HS-27A (cell line): ENCODE measurements at places on chromosomes 4 and X.

- DNase-seq, result no peak
These were observed 332.4 kb downstream of the SLC7A11 start for GRCh38 chr4:137909529-137910309.

- no peak for DNase-seq
These were observed 61.1 kb upstream of the C1QTNF7 start for GRCh38 chr4:15366721-15367120.

GRCh38 chr4:114005569-114006442 lies 26.4 kb upstream of the ARSJ start:
- DNase-seq, result peak; percentile 14

DNA sequence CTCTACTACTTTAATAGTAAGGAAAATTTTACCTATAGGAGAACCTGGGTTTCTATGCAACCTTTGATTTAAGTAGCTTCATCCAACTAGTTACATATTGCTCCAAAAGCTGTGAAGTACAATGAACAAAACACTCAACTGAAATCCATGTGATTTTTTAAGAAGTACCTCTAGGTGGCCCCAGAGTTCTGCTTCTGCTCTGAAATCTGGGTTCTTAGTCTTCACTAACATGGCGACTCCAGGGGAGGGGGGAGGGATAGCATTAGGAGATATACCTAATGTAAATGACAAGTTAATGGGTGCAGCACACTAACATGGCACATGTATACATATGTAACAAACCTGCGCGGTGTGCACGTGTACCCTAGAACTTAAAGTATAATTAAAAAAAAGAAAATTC lies 73.4 kb upstream of the MAGEB2 start:
- peak; percentile 3 for DNase-seq

GRCh38 chr4:80043541-80043940 lies 29.5 kb downstream of the ANTXR2 start:
- no peak for DNase-seq

GRCh38 chrX:15497865-15498264 lies 2.7 kb upstream of the BMX start:
- no peak for DNase-seq

DNA sequence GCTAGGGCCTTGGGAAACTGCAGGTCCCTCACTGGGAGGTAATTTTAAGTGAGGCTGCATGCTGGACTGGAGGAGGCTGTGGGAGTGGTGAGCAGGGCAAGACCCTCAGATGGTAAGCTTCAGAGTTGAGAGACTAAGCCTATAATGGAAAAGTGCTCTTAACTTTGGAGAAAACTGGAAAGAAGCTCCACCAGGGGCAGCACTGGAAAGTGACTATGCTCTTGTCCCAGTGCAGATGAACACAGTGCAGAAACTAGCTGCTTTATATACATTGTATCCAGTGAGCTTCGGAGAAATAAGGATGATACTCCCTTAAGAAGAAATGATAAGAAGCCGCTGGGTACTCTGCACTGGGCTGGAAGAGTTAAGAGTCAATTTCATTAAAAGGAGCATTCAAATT lies 3.2 kb upstream of the MAGEB2 start:
- no peak for DNase-seq

GRCh38 chrX:66164470-66164869 lies 423 bp downstream of the HEPH start:
- no peak for DNase-seq

DNA sequence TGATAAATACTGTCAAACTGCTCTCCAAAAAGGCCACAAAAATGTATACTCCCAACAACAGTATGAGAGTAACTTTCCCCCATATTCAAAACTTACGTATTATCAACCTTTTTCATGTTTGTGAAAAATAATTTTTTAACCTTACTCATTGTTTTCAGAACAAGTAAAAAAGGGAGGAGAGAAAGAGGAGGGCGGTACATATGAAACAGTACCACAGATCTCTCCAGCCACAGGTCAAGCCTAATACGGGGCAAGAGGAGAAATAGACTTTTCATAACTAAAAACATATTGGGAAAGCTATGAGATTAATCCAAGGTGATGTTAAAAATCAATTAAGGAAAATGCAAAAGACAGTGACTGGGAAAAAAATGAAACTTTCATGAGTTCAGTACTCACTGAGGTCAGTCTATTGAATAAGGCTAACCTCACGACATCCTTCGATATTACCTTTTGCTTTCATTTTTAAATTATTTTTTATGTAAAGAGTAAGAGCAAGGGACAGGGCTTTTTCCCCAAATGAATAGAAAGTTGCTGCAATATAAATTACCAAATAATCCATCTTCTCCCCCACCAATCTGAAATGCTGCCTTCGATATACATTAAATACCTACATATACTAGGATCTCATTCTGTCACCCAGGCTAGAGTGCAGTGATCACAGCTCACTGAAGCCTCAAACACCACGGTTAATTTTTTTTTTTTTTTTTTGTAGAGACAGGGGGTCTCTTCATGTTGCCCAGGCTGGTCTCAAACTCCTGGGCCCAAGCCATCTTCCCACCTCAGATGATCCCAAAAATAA lies 25.3 kb downstream of the FBXW7 start:
- DNase-seq, result no peak

DNA sequence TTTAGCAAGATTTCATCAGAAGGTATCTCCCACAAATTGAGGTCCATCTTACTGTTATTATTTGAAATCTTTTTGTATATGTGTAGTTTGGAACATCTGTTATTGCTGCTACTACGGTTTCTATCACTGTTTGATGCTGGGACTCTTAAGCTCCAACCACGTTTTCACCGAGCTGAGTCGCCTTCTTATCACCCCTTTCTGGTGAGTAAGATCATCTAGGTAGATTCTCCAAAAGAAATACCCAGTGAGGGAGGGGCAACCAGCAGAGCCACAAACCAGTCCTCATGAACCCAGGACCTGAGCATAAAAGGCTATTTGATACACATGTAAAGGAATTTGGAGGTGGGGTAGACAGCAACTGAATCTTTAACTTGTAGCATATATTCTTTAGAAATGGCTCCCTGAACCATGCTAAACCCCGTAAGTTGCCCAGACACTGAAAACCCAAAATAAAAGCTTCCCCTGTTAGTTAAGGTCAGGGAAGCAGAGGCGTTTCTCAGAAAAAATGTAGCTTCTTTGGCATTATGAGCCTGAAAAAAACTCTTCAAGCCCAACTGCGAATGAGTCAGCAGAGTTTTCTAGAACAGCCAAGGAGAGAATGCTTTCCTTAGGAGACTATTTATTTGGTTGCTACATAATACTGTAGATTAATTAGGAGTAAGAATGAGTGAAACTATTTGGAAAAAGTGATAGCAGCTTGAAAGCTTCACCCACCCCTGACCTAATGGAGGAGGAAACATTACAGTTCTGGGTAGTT lies 53.8 kb upstream of the ATXN3L start:
- DNase-seq, result no peak

DNA sequence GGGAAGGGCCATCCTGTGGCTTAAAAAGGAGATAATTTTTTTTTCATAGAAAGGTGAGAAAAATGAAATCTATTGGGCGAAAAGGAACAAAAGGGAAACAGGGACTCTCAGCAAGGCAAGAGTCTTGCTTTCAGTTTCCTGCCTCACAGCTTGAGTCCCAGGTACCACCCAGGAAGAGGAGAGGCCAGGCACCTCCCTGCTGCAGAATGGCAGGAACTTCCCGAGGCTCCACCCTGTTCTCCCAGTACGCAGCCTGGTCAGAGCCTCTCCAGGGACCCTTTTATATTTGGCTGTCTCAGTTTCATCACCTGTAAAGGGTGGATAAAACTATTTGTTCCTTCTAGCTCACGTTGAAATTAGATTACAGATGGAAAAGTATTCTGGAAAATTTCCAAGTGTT lies 33.8 kb downstream of the UCHL1 start:
- no peak for DNase-seq

DNA sequence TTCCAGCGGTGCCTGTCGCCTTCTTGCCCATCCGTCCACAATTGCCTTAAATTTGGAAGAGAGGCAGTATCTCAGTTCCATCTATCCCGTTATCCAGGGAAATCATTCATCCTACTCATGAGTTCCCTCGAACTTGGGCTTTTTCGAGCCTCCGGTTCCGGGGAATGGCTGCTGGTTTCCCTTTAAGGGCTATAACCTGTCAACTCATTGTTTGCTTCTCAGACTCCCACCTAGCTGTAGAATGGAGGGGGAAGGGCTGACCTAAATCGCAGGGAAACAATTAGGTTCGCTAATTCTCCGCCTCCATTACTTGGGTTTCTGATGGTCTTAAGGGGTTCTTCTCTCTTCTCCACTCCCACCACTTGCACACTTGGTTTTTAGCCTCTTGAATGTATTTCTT lies 1.2 kb downstream of the UCHL1 start:
- no peak for DNase-seq

- no peak for DNase-seq
These were observed 78.1 kb upstream of the SHOX start for GRCh38 chrX:552496-552895.

GRCh38 chr4:87500092-87500462 lies 29.1 kb downstream of the SPARCL1 start:
- no peak for DNase-seq

GRCh38 chrX:38008658-38009057 lies 2.3 kb downstream of the SYTL5 start:
- DNase-seq, result no peak

DNA sequence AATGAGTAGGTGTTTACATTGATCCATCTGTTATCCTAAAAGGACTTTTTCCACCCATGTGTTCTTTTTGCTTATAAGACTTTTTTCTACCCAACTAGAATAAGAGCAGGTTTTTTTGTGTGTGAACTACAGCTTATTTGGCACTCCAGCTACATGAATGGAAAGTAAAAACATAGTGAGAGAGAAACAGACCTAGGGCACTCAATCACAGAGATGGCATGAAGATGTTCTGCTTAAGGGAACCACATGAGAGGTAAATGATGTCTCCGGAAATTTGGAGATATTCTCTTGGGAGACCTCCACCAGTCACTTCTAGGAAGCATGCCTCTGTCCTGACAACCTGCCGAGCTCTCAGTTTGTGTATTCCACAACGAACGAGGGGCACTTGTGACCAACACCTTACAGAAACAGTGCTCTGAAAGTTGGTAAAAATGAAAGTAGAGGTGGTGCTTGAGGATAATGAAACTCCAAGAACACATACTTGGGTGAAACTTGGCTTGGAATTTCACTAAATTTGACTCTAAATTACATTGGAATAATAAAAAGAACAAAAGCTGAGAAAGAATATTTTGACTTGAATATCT lies 788.4 kb upstream of the GALNTL6 start:
- no peak for DNase-seq

- DNase-seq, result no peak
These were observed 23.3 kb downstream of the PHOX2B start for GRCh38 chr4:41725254-41725653.

DNA sequence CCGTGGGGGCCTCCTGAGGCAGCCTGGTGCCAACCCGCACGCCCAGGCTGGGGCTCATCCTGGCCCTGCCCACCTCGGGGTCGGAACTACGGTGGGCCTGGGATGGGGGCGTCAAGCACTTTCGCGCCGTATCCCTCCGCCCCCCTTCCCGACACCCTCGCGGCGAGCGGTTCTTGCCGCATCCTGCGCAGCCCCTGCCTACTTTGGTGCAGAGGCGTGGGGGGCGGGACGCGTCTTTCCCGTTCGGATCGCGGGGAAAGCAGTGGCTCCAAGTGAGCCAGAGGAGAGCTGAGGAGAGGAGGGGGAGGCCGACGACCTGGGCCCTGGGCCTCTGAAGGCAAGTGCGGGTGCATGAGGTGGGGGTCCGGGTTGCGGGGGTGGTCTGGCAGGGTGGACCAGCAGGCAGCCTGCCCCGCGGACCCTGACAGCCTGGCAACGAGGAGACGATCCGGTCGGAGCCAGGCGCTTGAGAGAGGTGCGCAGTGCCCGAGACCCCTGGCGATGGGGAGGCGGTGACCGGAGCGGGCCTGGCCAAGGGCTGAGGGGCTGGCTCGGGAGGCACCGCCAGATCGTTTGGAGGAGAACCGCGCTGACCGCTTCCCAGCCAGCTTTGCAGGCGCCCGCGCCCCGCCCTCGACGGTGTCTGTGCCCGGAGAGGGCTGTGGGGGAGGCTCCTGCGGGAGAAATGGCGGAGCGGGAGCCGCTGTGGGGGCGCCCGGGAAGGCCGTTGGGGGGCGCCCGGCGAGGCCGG lies at the start of gene GPRASP2:
Gene GPRASP2, plus strand, starts transcription at position 233 of the 751 bp plus-strand sequence. CDS start 2,422 bp downstream, outside the sequence.
- DNase-seq, result no peak

GRCh38 chr4:37825968-37826294 lies 555 bp upstream of the PGM2 start:
- DNase-seq, result no peak

DNA sequence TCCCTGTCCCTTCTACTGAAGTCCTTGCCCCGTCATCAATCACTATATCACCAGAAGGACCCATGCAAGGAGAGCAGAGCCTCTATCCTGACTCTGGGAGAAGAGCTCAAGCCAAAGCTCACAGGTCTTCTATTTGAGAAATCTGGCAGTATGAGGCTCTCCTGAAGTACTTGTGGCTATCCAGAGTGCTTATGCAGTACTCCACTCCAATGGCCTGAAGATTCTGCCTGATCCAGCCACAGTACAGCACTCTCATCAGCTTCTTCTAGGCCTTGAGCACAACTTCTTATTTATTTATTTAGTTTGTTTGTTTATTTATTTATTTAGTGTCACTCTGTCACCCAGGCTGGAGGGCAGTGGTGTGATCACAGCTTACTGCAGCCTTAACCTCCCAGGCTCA lies 13.0 kb downstream of the USP26 start:
- no peak for DNase-seq

- no peak for DNase-seq
These were observed 390.1 kb downstream of the ADAM29 start for GRCh38 chr4:175308236-175308635.

- DNase-seq, result no peak
These were observed 193.7 kb upstream of the SPANXN4 start for GRCh38 chrX:142831961-142832530.

- peak; percentile 36 for DNase-seq
These were observed 98.8 kb upstream of the IQCM start for GRCh38 chr4:149914119-149915115.

GRCh38 chr4:180153587-180153986 lies 2089.6 kb upstream of the TENM3 start:
- no peak for DNase-seq

DNA sequence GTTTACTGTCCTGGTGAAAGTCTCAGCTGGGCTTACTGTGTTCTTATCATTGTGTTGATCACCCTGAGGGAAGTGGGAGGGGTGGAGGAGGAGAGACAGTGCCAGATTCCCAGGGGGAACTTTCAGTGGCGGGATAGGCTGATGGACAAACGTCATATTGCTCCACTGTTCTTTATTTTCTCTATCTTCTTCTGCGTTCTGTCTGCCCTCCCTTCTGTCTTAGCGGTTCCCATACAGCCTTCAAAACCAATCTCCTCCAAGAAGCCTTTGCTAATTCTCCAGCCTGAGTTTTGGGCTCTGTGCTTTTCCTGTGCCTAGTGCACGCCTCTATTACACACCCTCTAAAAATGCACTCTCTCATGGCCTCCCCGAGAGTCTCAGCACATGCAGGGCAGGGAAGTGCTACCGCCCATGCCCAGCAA lies 448.7 kb upstream of the FAT1 start:
- no peak for DNase-seq

GRCh38 chrX:140501940-140502468 lies 2.9 kb downstream of the SOX3 start:
- no peak for DNase-seq

- DNase-seq, result no peak
These were observed 211.9 kb upstream of the UGT8 start for GRCh38 chr4:114386637-114387233.
